ENCODE measurements at places on chromosomes 5 and 9.
A peak's percentile ranks its signal among the peaks of the same experiment; 100 is the strongest.

DNA sequence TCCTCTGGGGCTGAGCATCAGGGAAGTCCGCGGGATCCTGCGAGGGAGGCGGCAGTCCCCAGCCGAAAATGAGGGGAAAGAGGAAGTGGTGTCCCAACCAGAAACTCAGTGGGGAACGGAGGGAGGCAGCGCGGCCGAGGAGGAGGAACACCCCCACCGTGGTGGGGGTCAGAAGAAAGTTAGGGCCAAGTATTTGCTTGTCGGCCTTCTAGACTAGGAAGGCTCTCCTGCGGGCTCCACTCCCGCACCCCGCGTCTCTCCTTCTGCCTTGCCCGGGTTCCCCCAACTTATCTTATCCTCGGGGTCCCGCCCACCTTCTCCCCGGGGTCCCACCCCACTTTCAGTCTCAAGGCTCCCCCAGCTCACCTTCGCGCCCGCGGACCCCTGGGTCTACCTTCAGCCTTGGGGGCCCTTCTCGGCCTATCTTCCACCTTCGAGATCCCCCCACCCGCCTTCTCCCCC, 557 bp upstream of the PHF2 start:
- H3K27me3 ChIP-seq = no peaks in the 10 kb centered on the region
- H3K36me3 ChIP-seq = no peaks in the 10 kb centered on the region
- H3K4me3 ChIP-seq = peak overlapping the region; percentile 77

GRCh38 chr9:35436933-35437332, 53.0 kb upstream of the RUSC2 start:
- no peak overlapping the region for H3K27ac ChIP-seq
- no peak overlapping the region for H3K4me3 ChIP-seq
- no peaks in the 10 kb centered on the region for H3K27me3 ChIP-seq
- no peaks in the 10 kb centered on the region for H3K4me1 ChIP-seq

GRCh38 chr5:37490120-37490810, 111.1 kb downstream of the WDR70 start:
- no peaks in the 10 kb centered on the region for H3K36me3 ChIP-seq
- no peak overlapping the region for H3K4me3 ChIP-seq
- DNase-seq = no peak
- H3K27me3 ChIP-seq = no peaks in the 10 kb centered on the region
- H3K4me1 ChIP-seq = no peaks in the 10 kb centered on the region

DNA sequence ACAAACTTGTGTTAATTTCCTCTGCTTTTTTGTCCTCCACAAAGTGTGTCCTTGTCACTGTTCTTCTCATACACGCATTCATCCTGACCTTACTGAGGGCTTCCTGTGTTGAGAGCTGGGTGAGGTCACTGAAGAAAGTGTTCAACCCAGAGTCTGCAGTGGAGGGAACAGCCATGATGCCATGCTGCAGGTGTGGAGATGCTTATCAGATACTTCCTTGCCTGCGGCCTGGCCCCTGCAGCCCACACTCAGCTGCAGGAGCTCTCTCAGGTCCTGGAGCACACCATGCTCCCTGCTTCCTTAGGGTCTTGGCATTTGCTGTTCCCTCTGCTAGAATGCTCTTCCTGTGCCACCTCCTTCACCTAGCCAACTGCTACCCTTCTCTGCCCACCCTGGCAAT, 108.1 kb upstream of the SPRY4 start:
- H3K4me3 ChIP-seq = no peak overlapping the region
- no peaks in the 10 kb centered on the region for H3K36me3 ChIP-seq
- H3K27ac ChIP-seq = no peak overlapping the region
- no peaks in the 10 kb centered on the region for H3K4me1 ChIP-seq
- H3K27me3 ChIP-seq = no peaks in the 10 kb centered on the region

DNA sequence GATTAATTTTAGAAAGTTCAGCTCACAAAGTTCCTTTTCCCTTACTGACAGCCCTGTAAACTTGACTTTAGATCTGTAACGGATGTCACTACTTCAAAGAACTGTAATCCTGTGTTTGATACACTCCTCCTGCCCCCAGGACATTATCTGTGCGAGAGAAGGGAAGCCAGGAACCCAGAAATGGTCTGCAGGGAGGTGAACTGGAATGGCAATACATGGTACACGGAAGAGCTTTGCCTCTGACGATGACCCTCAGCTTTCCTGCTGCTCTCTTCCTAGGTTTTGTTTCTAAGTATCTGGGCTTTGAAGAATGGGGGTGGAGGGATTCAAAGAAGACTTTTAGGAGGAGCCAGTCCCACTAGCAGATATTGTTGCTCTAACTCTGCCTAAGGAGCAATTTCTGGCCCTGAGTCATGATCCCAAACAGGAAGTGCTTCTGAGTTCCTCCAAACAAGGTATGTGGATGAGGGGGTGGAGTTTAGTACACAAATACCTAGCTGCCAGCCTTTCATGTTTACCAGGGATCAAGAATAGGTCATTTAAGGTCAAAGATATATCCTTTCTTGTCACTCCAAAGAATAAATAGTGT, 43.4 kb upstream of the TMC1 start:
- DNase-seq = peak; percentile 34
- H3K27ac ChIP-seq = no peak overlapping the region
- peaks cover 4% of the 10 kb centered on the region for H3K4me1 ChIP-seq
- H3K27me3 ChIP-seq = no peaks in the 10 kb centered on the region

DNA sequence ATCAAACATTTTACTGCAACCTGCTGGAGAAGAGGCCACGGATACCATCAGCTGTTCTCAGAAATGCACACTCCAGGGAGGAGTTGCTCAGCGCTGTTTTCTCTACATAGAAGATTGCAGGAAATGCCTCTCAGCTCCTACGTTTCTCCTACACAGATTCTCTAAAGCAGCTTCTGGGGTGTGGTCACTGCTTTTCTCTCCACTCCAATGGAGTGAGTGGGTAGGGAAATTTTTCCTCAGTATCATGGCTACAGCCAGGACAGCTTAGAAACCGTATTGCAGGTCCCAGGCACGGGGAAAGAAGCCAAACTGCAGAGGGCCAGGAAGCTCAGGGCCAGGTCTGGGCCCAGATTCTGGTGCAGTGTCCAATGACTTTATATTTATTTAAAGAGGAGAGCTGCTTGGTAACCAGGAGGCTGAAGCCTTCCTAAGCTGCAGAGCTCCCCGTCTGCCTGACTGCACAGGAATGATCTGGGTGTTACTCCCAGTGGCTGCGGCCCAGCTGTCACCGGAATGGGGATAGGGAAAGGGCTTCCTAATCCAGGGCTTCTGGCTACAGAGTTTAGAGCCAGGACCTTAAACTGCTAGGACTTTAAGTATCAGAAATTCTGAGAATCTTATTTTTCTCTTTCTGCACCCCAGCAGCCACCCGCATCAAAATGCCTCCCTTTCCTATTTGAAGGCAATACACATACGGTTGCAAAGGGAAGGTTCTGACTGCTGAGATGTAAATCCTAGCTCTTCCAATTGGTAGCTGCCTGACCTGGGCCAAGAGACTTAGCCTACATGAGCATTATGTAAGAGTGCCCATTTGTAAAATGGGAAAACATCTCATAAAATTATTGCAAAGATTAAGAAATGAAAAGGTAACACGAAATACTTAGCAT, 1.4 kb upstream of the SPTAN1 start:
- peak; percentile 68 for DNase-seq
- no peaks in the 10 kb centered on the region for H3K27me3 ChIP-seq

GRCh38 chr9:103530934-103531333, 535.8 kb downstream of the CYLC2 start:
- H3K27ac ChIP-seq = no peak overlapping the region
- no peaks in the 10 kb centered on the region for H3K4me1 ChIP-seq
- no peak for DNase-seq
- no peaks in the 10 kb centered on the region for H3K36me3 ChIP-seq

DNA sequence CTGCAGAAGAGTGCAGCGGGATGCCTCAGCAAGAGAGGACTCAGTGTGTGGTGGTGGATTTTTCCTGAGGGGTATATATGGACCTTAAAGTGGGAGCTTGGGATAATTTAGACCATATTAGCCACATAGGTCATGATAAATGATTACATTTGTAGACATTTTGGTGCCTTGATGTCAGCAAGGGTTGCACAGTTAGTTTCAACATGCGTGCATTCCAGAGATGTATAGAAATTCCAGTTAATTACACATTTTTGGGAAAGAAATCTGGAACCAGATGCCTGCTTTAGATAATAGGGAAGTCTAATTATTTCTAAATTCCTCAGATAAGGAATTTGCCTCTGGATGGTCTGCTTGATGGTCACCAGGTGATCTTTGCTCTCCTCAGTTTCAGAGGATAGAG, 440.6 kb upstream of the PAPPA start:
- no peaks in the 10 kb centered on the region for H3K36me3 ChIP-seq
- H3K4me3 ChIP-seq = no peak overlapping the region
- no peaks in the 10 kb centered on the region for H3K27me3 ChIP-seq

GRCh38 chr5:6750951-6751685, 37.9 kb downstream of the TENT4A start:
- peaks cover 35% of the 10 kb centered on the region for H3K36me3 ChIP-seq
- no peak overlapping the region for H3K4me3 ChIP-seq
- DNase-seq = no peak
- no peak overlapping the region for H3K27ac ChIP-seq
- no peaks in the 10 kb centered on the region for H3K27me3 ChIP-seq

GRCh38 chr9:113940077-113940476, 64.0 kb downstream of the ZNF618 start:
- no peak overlapping the region for H3K4me3 ChIP-seq
- H3K4me1 ChIP-seq = peaks cover 2% of the 10 kb centered on the region
- H3K27ac ChIP-seq = no peak overlapping the region
- H3K36me3 ChIP-seq = no peaks in the 10 kb centered on the region
- peak; percentile 28 for DNase-seq
- no peaks in the 10 kb centered on the region for H3K27me3 ChIP-seq

GRCh38 chr5:113788141-113788655, 274.7 kb downstream of the YTHDC2 start:
- no peak for DNase-seq
- no peaks in the 10 kb centered on the region for H3K36me3 ChIP-seq
- no peaks in the 10 kb centered on the region for H3K27me3 ChIP-seq
- H3K4me3 ChIP-seq = no peak overlapping the region

DNA sequence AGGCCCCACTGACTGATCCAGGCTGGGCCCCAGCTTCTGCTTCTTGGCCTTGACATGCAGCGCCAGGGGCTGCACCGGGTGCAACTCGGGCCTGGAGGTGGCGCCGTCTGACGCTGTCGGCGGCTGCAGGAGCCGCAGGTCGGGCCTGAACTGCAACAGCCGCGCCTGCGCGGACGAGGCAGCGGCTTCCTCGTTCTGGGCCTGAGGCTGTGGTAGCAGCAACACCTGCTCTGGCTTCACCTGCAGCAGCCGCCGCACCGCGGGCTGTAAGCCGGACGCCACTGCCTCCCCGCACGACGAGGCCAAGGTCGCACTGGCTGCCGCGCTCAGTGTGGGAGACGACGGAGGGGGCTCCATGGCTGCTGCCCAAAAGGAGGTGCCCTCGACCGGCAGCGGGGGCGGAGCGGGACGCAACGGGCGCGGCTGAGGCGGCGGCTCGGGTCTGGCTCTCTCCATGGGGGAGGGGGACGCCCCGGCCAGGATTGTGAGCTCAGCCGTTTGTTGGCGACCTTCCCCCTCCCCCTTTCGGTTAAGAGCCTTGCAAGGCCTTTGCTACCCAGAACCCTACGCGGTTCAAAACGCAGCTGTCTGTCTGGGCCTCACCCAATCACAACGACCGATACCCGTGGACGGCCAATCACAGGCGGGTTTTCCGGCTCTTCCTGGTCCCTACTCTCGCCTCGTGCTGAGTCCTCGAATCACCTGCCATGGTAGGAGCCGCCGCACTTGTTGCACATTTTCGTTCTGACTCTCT, 438 bp downstream of the SOX30 start:
- no peaks in the 10 kb centered on the region for H3K27me3 ChIP-seq
- no peaks in the 10 kb centered on the region for H3K4me1 ChIP-seq
- DNase-seq = peak; percentile 45
- no peak overlapping the region for H3K27ac ChIP-seq
- H3K36me3 ChIP-seq = no peaks in the 10 kb centered on the region
- H3K4me3 ChIP-seq = no peak overlapping the region

- H3K27ac ChIP-seq = no peak overlapping the region
- H3K27me3 ChIP-seq = no peaks in the 10 kb centered on the region
- H3K36me3 ChIP-seq = no peaks in the 10 kb centered on the region
Measured at GRCh38 chr5:6084376-6084775, 294.0 kb downstream of the MED10 start.

DNA sequence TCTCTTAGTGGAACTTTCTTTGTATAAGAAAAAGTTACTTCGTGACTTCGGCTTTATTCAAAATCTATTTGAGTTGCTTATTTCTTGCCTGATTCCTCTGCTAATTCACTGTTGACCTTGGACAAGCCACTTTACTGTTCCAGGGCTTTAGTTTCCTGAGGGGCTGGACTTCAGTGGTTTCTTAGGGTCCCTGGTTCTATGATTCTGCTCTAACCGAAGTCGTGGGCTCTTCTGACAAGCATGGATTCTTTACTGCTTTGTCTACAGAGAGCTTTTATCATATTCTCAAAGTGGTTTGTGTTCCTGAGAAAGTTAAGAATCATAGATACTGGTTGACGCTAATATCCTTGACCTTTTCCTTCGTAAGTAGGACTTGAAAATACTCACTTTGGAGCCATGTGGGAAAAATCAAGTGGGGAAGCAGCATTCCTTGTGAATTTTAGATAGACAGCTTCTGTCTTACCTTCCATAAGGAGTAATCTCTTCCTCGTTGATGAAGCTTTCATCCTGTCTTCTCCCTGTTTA, 21.1 kb downstream of the EXOSC2 start:
- peak overlapping the region; percentile 94 for H3K27ac ChIP-seq
- H3K36me3 ChIP-seq = no peaks in the 10 kb centered on the region
- no peaks in the 10 kb centered on the region for H3K27me3 ChIP-seq
- H3K4me3 ChIP-seq = peak overlapping the region; percentile 85
- H3K4me1 ChIP-seq = no peaks in the 10 kb centered on the region
- DNase-seq = peak; percentile 27

- peak overlapping the region; percentile 38 for H3K4me3 ChIP-seq
- peak; percentile 77 for DNase-seq
- H3K27ac ChIP-seq = no peak overlapping the region
- H3K36me3 ChIP-seq = no peaks in the 10 kb centered on the region
- H3K27me3 ChIP-seq = no peaks in the 10 kb centered on the region
- H3K4me1 ChIP-seq = peaks cover 6% of the 10 kb centered on the region
Measured at GRCh38 chr9:113807173-113808061, 68.7 kb upstream of the ZNF618 start.

DNA sequence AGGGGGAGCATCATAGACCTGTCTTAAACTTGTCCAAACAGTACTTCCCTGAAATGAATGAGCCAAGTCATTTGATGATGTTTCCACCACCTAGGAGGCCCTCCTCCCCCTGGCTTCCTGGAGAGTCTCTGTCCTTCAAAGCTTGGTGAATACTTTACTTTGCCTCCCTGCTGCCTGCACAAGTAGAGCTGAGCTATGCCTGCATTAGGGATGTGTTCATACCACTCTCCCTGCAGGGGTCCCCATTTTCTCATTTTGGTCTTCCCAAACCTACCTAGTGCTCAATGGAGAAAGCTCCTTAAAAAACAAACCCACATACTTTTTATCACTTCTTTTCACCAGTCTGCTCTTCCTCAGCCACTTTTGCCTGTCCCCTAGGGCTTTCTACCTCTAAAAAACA, 7.7 kb downstream of the CCNI2 start:
- peaks cover 7% of the 10 kb centered on the region for H3K4me1 ChIP-seq
- H3K36me3 ChIP-seq = peaks cover 6% of the 10 kb centered on the region
- H3K27ac ChIP-seq = no peak overlapping the region
- no peak overlapping the region for H3K4me3 ChIP-seq
- no peaks in the 10 kb centered on the region for H3K27me3 ChIP-seq

Measured in fibroblast of lung (primary cell).